ENCODE measurements at places on chromosomes 5 and 9.
A peak's percentile ranks its signal among the peaks of the same experiment; 100 is the strongest.

DNA sequence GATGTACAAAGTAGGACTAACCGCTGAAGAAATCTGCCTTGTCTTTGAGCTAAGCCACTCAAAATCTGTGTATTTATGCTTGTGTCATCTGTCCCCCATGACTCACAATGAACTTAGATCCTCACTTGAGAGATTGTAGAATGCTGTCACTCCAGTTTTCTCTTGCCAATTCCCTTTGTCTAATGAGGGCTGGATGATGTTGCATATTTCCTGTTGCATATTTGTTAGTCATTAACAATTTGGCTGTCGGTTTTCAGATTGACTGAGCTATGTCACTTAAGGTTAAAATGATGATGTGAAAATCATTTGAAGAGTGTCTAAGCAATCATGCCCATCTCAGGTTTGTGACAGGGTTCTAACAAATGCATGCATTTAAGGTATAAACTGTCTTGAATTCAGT lies 481.7 kb downstream of the CDH10 start:
- DNase-seq: no peak

GRCh38 chr5:43338862-43339261 lies 25.6 kb upstream of the HMGCS1 start:
- peak; percentile 25 for DNase-seq

DNA sequence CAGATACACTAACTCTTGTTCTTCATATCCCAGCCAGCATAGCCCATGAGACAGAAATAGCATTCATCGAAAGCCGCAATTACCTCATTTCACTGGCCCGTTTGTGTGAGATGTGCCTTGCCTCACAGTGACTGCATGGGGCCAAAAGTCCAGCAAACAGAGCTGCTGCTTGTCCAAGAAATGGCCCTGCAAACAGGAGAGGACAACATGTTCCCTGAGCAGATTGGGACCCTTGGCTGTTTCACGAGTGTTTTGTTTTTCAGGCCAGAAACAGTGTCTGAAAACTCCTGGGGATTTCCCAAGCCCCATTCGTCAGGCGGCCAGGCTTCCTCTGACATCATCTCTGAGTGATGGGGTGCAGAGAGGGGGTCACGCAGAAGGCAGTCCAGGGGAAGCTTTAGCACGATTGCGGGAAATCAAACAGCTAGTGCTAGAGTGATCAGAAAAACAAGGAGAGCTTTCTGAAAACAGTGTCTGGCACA lies 503.6 kb upstream of the PAPPA start:
- DNase-seq: no peak

DNA sequence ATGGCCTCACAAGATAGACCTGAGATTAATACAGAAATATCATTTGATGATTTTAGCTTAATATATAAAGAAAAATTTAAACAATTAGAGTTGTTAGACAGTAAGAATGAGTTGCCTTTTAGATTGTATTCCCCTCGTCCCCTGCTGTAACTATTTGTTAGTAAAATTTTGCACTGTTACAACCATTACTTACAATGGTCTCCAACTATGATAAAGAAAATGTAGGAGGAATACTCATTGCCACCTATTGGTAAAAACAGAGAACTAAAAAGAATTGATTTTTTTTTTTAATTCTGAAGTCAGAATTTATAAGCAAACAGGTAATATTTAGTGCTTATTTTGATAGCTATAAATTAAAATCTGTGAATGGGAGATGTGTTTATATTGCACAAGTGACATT lies 937.6 kb downstream of the TLE4 start:
- peak; percentile 11 for DNase-seq

- DNase-seq: no peak
Observed at GRCh38 chr5:10675177-10675700, 85.8 kb downstream of the DAP start.

DNA sequence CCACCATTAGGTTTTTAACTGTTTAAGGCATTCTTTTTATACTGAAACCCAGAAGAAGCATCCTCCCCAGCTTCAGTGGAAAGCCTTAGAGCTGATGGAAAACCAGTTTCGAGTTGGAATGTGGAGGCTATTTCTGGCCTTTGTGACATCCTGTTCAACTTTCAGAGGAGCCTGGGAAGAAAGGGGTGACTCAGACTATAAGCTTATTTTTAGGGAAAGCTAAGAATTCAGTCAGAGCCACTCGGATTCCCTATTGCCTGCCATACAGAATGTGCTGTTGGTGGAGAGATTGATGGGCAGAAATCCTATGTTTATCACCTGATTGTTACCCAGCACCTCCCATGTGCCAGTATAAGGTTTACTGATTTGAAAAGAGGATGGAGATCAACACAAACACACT lies 19.8 kb downstream of the PALM2AKAP2 start:
- no peak for DNase-seq

DNA sequence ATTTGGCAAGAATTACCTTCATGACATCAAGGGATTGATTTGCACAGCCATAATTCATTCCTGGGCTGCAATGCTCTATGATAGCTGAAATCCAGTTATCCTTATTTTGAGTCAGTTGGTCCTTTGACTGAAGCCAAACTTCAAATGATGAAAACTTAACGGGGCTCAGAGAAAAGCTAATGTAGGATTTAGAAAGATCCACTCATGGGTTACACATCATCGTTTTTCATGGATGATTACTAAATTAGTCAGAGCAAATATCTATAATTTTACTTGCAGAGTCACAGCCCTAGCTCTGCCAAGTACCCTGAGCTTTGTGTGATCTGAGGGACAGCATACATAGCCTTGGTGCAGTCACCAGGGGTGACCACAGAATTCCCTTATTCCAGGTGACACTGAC lies 27.3 kb upstream of the MUSK start:
- DNase-seq: no peak

DNA sequence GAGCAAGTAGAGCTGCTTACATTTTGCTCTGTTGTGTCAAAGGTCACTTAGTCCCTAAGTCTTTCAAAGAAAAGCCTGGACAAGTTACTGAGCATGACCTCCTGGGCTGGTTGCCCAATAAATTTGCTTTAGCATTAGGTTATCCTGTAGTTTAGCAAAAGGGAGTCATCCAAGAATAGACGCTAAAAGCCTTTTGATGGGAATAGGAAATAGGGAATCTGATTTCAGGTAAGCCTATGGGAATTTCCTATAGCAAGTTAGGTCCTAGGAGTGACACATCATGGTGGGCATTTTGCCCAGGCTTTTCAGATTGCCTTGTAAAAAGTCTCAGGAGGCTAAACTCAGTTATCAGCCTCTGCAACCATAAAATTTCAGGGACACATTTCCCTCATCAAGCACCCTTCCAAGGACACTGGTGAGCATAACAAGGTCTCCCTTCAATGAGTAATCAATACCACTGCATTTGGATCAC lies 67.6 kb upstream of the RANBP3L start:
- no peak for DNase-seq

GRCh38 chr5:93789173-93790067 lies 48.0 kb upstream of the POU5F2 start:
- peak; percentile 29 for DNase-seq

GRCh38 chr5:173594061-173594460 lies 22.4 kb downstream of the BOD1 start:
- no peak for DNase-seq

DNA sequence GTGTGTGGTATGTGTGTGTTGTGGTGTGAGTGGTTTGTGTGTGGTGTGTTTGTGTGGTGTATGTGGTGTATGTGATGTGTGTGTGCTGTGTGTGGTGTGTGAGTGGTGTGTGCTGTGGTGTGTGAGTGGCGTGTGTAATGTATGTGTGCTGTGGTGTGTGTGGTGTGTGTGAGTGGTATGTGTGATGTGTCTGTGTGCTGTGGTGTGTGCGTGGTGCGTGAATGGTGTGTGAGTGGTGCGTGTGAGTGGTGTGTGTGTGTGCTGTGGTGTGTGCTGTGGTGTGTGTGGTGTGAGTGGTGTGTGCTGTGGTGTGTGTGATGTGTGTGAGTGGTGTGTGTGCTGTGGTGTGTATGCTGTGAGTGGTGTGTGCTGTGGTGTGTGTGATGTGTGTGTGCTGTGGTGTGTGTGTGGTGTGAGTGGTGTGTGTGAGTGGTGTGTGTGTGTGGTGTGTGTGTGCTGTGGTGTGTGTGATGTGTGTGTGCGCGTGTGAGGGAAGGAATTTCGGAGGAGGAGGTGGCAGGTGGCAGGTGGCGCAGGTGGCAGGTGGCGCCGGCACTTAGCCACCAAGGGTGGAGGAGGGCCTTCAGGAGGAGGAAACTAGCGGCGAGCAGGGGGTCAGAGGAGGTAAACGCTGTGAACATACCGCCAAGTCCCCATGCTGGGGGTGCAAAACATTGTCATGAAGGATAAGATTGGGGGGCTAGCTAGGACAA lies 191.8 kb downstream of the MELK start:
- no peak for DNase-seq

GRCh38 chr5:137751869-137752491 lies 2.2 kb downstream of the HNRNPA0 start:
- DNase-seq: peak; percentile 86

DNA sequence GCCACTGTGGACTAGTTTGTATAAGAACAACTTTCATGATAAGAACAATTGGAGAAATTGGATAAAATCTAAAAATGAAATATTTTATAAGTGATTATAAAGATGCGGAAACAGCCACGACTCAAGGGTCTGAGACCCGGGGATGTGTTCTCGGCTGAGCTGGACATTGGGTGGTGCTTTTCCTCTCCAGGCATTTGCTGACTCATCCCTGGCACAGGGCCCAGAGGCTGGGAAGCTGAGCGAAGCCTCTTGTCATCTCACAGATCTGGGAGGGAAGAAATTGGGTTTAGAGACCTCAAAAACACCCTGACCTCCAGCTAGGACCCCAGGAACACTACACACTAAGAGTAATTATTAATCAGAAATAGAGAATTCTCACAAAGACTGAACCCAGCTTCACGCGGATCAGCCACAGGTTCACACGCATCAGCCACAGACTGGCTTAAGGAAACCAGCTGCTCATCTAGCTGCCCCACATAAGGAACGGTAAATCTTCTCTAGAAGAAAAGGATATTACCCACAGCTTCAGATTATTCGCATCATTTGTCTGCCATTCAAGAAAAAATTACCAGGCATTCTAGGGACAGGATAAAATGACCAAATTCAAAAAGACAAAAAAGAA lies 2.8 kb upstream of the OR2V1 start:
- DNase-seq: peak; percentile 93

DNA sequence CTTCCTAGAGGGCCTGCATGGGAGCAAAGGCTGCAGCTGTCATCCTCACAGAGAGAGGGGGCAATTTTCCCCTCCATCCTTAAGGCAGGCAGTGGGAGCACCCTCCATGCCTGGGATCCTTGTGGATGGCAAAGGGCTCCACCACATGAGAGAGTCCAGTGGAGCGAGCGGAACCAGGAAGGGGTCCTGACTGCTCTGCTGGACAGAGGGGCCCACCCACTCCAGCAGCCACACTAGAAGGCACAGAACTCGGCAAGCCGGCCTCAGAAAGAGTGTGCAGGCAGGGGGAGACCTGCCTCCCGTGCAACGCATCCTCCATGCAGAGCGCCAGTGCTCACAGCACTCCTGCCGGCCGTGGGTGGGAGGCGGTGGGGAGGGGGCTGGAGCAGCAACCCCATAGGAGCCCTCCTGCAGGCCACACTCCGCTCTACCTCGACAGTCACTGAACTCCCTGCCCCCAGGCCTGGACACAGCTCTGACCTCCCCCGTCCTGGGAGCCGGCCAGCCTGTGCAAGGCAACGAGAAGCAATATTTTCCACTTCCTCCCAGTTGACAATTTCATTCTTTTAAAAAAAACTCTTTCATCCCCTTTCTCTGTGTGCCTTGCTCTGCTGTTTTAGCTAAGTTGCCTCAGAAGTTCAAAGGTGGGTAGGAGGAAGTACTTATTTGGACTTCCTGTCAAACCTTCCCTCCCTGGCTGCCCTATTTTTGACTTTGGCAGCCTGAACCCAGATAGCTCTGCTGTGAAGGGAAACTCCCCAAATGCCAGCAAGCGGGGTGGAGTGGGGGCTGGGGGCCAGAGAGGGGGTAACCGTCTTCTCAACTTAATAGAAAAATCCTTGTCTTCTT lies 5.3 kb upstream of the LCP2 start:
- DNase-seq: peak; percentile 88

- peak; percentile 32 for DNase-seq
Observed at GRCh38 chr9:129769669-129770068, 16.8 kb upstream of the PTGES start.

- DNase-seq: peak; percentile 34
Observed at GRCh38 chr9:123771690-123772089, 158.2 kb downstream of the DENND1A start.

GRCh38 chr5:175598774-175599173 lies 59.1 kb upstream of the HRH2 start:
- no peak for DNase-seq

DNA sequence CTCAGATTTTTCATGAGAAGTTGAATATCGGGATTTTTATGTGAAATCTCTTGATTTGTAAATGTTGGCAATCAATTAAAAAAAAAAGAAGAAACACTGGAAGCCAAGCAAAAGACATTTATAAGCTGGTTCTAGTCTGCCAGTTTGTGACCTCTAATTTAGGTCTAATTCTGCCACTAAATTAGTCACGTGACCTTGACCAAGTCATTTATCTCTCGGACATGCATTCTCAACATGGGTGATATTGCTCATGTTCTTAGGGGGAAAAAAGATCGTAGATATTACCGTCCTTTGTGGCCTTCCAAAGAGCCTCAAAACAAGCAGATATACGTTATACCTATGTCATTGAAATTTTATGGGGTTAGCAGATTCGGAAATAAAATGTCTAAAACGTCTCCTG lies 52.9 kb upstream of the PTPDC1 start:
- DNase-seq: no peak

- no peak for DNase-seq
Observed at GRCh38 chr5:53678981-53679660, 118.7 kb downstream of the NDUFS4 start.

- no peak for DNase-seq
Observed at GRCh38 chr9:136660971-136661550, 1.7 kb upstream of the EGFL7 start.

DNA sequence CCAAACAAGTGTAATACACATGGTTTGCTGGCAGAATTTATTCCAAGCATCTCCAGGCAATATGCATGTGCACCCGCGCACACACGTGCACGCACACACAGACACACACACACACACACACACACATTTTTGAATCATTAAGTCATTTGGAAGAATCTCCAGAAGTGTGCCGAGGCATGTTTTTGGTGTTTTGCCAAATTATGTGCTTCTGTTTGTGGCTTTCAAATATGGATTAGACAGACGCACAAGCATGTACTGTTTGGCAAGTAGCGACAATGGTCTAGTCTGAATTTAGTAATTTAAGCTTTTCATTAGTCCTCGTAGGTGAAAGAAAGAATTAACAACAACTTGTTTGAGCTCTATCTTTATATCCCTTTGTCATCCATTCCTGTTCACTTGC lies 36.7 kb downstream of the NFIB start:
- DNase-seq: peak; percentile 14

- no peak for DNase-seq
Observed at GRCh38 chr9:16133032-16133431, 580.2 kb downstream of the CCDC171 start.

DNA sequence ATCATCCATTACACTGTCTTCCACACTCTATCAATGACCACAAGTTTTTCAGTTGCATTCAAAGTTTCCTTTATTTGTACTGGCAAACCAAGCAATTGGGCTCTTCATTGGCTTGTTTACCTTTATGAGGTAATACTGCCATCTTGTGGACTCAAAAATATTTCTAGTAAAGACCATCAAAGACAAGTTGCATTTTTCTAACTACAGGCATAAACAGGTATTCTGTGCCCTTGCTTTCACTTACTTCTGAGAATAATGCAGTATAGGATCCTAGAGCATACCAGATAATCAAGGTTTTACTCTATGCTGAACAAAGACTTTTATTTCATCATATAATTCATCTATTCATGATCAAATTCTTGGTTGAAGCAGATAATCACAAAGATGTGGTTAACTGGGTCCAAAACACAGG lies 173.7 kb upstream of the POU5F2 start:
- peak; percentile 75 for DNase-seq
